Naive B cell (primary cell): ENCODE measurements at places on chromosomes 2 and 18.

GRCh38 chr18:57276829-57277228 lies 75.5 kb upstream of the ST8SIA3 start:
- no peaks in the 10 kb centered on the region for H3K4me1 ChIP-seq
- H3K27ac ChIP-seq, result no peak overlapping the region
- peaks cover 12% of the 10 kb centered on the region for H3K27me3 ChIP-seq
- H3K36me3 ChIP-seq, result no peaks in the 10 kb centered on the region

DNA sequence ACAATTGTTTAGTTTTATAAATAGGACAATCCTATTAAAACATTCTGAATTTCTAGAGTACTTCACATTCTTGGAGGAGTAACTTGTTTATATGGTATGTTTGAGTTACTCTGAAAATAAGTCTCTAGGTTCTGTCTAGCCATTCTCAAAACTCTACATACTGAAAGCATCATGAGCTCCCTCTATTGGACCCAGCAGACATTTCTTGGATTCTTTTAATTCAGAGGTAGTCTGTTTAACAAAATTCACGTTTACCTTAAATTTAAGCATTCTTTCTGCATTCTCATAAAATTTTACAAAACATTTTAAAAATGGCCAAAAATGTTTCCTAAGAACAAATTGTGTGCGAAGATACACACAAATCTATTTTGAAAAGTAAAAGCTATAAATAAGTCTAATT lies 15.3 kb downstream of the SP9 start:
- H3K27ac ChIP-seq, result no peak overlapping the region
- H3K27me3 ChIP-seq, result peaks cover 10% of the 10 kb centered on the region
- peaks cover 25% of the 10 kb centered on the region for H3K36me3 ChIP-seq
- H3K4me1 ChIP-seq, result no peaks in the 10 kb centered on the region

DNA sequence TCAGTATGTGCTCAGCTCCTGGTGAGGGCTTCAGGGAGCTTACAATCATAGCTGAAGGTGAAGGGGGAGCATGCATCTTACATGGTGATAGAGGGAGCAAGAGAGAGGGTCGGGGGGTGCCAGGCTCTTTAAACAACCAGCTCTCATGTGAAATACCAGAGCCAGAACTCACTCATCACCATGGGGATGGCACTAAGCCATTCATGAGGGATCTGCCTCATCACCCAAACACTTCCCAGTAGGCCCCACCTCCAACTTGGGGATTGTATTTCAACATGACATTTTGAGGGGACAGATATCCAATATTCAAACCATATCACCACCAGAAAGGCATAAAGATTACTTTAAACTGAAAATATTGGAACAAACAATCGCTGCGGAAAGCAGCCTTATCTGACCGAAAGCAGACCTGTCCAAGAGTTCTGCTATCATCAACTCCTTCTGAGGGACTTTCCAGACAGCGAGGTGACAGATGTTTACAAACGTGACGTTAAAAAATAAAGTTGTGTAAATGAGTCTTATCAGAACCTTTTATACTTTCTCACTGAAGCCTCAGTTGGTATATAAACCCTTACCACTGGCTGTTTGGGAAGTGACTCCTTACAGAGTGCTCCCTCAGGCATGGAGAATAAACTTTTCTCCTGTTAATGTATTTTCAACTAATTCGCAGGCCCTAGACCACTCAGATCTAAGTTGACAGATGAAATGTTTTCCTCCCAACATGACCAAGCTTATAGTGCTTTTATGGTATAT lies 35.5 kb upstream of the PTH2R start:
- no peaks in the 10 kb centered on the region for H3K36me3 ChIP-seq
- no peak overlapping the region for H3K4me3 ChIP-seq
- H3K4me1 ChIP-seq, result peaks cover 9% of the 10 kb centered on the region

GRCh38 chr2:224894356-224894755 lies 147.9 kb downstream of the DOCK10 start:
- H3K4me3 ChIP-seq, result peak overlapping the region; percentile 68
- DNase-seq, result peak; percentile 63
- peaks cover 38% of the 10 kb centered on the region for H3K4me1 ChIP-seq
- peaks cover 25% of the 10 kb centered on the region for H3K36me3 ChIP-seq
- peak overlapping the region; percentile 89 for H3K27ac ChIP-seq
- no peaks in the 10 kb centered on the region for H3K27me3 ChIP-seq

DNA sequence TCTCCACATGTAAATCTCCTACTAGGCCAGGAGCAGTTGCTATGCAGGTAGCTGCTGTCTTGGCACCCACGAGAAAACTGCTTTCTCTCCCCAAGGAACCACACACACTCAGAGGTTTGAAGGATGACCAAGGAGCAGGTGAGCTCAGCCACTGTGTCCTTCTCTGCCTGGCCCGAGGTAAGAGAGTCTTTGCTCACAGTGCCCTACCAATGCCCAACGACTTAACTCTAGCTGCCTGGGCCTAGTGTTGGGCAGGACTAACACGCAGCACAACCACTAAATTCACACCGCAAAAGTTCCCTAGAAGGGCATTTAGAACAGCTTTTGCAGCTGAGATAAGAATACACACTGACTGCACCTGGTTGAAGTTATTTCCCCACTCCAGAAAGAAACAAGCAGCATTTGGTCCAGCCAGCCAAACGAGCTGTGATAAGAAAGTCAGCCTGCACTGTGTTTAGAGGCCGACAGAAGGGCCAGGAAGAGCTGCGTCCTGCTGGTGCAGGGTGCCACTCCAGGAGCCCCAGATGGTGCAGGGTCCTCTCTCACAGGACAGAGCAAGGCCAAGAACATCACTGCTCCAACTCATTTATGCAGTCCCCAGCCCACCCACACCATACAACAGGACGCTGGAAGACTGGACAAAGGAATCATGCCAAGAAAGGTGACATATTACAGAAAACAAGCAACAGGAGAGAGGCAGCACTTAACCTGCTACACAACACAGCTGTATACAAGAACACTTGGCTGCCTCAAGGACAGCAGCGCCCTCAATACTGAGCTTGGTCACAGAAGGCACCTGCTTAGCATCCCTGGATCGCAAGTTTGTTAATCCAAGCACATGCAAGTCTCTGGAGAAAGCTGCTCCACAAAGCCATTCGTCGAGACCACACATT lies 12.5 kb downstream of the HDLBP start:
- no peaks in the 10 kb centered on the region for H3K27me3 ChIP-seq
- no peak for DNase-seq
- no peak overlapping the region for H3K4me3 ChIP-seq

- no peaks in the 10 kb centered on the region for H3K36me3 ChIP-seq
- no peaks in the 10 kb centered on the region for H3K4me1 ChIP-seq
- H3K27me3 ChIP-seq, result no peaks in the 10 kb centered on the region
- DNase-seq, result no peak
Observed at GRCh38 chr2:179788104-179788503, 73.3 kb downstream of the ZNF385B start.

- no peak for DNase-seq
- no peak overlapping the region for H3K4me3 ChIP-seq
- H3K4me1 ChIP-seq, result no peaks in the 10 kb centered on the region
- H3K27me3 ChIP-seq, result peaks cover 6% of the 10 kb centered on the region
Observed at GRCh38 chr2:106356291-106356690, 111.9 kb downstream of the RGPD3 start.

DNA sequence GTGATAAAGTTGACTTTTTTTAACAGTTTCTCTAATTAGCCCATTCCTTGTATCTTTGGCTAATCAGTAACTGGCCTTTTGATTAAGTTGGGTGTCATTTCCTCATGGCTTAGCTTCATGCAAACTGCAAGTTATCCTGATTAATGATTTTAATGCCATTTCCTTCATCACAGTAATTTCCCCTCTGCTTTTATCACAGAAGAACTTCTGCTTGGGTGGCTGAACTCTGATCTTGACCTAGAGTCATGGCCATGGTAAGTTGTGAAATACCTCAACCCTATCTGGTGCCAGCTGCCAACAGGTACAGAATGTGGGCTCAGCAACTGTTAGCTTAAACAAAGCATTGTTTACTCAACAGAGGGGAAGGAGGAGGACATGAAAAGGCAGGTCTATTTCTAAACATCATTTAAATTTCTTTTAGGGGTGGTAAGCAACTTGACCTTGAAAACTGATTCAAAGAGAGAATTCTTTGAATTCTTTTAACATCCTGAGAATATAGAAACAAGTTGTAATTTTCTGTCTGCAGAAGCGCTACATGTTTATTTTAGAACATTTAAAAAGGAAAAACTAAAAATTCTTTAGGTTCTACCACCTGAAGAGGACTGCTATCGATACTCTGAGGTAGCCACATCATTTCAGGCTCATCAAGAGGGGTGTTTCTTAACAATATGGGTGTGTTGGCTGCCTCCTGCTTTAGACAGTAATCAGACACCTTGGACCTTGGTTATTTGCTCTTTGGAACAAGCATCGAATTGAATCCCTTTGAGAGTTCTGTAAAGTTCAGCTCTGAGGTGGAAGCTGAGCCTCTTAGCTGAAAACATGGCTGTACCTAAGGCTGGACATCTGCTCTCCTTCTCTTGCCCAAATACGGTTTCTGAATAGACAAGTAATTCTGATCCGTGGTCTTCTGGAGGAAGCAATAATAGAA lies 39.7 kb downstream of the ANXA4 start:
- no peaks in the 10 kb centered on the region for H3K27me3 ChIP-seq
- DNase-seq, result no peak
- peaks cover 51% of the 10 kb centered on the region for H3K4me1 ChIP-seq

DNA sequence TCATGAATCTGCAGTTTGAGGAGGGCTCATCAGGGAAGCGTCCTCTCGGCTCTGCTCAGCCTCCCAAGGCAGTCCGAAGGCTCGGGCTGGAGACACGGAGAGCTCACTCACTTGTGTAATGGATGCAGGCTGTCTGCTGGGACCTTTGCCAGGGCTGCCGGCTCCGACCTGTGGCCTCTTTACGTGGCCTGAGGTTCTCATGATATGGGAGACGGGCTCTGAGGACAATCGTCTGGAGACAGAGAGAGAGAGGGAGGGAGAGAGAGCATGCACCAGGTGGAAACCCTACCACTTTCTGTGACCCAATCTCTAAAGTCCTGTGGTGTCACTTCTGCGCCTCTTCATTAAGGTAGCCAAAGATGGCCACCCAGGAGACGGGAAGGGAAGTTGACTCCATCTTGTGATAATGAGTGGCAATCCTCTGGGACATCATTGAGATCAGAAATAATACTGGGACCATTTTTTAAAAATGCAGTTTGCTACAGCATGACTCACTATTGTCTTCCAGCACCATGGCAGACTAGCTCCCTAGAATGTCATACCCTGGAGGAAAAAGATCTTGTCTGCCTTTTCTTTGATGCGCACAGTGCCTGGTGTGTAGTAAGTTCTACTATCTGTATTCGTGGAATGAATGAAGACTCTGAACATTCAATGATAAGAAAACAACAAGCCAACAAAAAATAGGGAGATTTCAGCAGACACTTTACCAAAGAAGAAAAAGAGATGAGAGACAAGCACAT lies 60.2 kb downstream of the CD8B2 start:
- H3K27ac ChIP-seq, result no peak overlapping the region
- no peak for DNase-seq
- no peak overlapping the region for H3K4me3 ChIP-seq
- H3K4me1 ChIP-seq, result peaks cover 6% of the 10 kb centered on the region
- H3K36me3 ChIP-seq, result no peaks in the 10 kb centered on the region

GRCh38 chr2:11385216-11385615 lies 40.8 kb upstream of the ROCK2 start:
- peaks cover 4% of the 10 kb centered on the region for H3K4me1 ChIP-seq
- no peaks in the 10 kb centered on the region for H3K27me3 ChIP-seq
- H3K27ac ChIP-seq, result no peak overlapping the region

- H3K36me3 ChIP-seq, result no peaks in the 10 kb centered on the region
- peaks cover 10% of the 10 kb centered on the region for H3K4me1 ChIP-seq
- no peak overlapping the region for H3K4me3 ChIP-seq
- H3K27ac ChIP-seq, result no peak overlapping the region
- no peak for DNase-seq
Observed at GRCh38 chr2:191920502-191920901, 73.6 kb upstream of the CAVIN2 start.

DNA sequence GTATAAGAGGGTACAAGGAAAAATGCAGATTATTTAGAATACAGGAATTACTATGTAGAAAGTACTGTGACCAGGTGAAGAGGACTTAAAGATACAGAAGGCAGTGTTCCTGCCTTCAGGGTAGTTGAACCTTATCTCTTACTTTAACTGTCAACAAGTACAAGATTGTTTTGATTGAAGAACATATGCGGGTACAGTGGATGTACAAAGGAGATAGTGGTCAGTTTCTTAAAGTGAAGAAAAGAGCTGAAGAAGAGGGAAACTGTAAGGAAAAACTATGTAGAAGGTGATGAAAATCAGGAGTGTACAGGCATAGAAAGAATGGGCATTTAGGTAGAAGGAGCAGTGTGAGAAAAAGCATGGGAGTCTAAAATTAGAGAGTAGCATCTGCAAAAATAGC lies 2.2 kb downstream of the RALBP1 start:
- peaks cover 10% of the 10 kb centered on the region for H3K27me3 ChIP-seq
- H3K36me3 ChIP-seq, result peaks cover 7% of the 10 kb centered on the region

GRCh38 chr2:238459081-238459629 lies 32.4 kb downstream of the ASB1 start:
- no peak for DNase-seq
- peaks cover 20% of the 10 kb centered on the region for H3K36me3 ChIP-seq
- H3K4me3 ChIP-seq, result no peak overlapping the region
- no peak overlapping the region for H3K27ac ChIP-seq
- no peaks in the 10 kb centered on the region for H3K4me1 ChIP-seq
- no peaks in the 10 kb centered on the region for H3K27me3 ChIP-seq

- H3K4me3 ChIP-seq, result no peak overlapping the region
- H3K36me3 ChIP-seq, result no peaks in the 10 kb centered on the region
- no peaks in the 10 kb centered on the region for H3K27me3 ChIP-seq
- H3K27ac ChIP-seq, result no peak overlapping the region
Observed at GRCh38 chr2:56299171-56299691, 115.4 kb downstream of the CCDC85A start.

DNA sequence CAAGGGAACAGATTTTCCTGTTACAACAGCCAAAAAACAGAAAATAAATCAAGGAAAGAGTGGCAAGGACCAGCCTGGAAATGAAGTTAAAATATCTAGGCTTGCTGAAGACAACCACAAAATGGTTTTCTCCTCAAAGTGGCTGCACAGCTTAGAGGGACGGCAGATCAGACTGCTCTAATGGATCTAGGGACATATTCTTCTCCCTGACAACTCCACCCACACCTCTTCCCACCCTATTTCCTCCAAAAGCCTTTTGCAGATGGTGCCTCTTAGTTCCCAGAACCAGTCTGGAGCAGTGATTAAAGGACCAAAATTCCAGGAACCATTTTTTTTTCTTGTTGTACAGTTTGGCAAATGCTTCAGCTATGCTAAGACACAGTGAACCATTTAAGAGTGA lies 220.2 kb upstream of the SIX2 start:
- no peak overlapping the region for H3K27ac ChIP-seq
- DNase-seq, result no peak
- no peaks in the 10 kb centered on the region for H3K27me3 ChIP-seq
- H3K36me3 ChIP-seq, result peaks cover 8% of the 10 kb centered on the region
- H3K4me3 ChIP-seq, result no peak overlapping the region

GRCh38 chr2:239299218-239299939 lies 101.4 kb downstream of the HDAC4 start:
- DNase-seq, result no peak
- H3K4me1 ChIP-seq, result peaks cover 70% of the 10 kb centered on the region
- no peak overlapping the region for H3K27ac ChIP-seq
- H3K4me3 ChIP-seq, result peak overlapping the region; percentile 27
- no peaks in the 10 kb centered on the region for H3K36me3 ChIP-seq

- H3K27ac ChIP-seq, result no peak overlapping the region
- H3K4me3 ChIP-seq, result no peak overlapping the region
- H3K27me3 ChIP-seq, result peaks cover 8% of the 10 kb centered on the region
- H3K4me1 ChIP-seq, result no peaks in the 10 kb centered on the region
Observed at GRCh38 chr2:2850859-2851258, 519.8 kb upstream of the MYT1L start.
